ENCODE measurements at places on chromosomes 3 and 15.

GRCh38 chr3:39147711-39148434, 5.5 kb downstream of the CSRNP1 start:
- peak; percentile 63 for DNase-seq

DNA sequence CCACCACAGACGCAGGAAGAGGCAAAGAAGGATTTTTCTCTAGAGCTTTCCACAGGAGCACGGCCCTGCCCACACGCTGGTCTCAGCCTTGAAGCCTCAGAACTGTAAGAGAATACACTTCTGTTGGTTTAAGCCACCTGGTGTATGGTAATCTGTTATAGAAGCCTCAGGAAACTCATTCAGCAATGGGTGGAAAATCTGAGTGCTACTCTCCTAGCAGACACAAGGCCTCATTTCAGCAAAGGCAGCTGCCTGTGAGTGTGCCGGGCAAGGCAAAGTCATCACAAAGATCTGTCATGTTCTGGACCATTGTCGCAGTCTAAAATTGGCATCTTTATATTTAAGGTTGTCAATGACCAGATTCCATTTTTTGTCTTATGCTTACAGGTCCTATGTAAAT, 31.0 kb downstream of the ATP10A start:
- DNase-seq: no peak

- no peak for DNase-seq
Observed at GRCh38 chr15:97087006-97087741, 756.7 kb downstream of the NR2F2 start.

- DNase-seq: no peak
Observed at GRCh38 chr3:164451072-164451910, 627.0 kb downstream of the SI start.

DNA sequence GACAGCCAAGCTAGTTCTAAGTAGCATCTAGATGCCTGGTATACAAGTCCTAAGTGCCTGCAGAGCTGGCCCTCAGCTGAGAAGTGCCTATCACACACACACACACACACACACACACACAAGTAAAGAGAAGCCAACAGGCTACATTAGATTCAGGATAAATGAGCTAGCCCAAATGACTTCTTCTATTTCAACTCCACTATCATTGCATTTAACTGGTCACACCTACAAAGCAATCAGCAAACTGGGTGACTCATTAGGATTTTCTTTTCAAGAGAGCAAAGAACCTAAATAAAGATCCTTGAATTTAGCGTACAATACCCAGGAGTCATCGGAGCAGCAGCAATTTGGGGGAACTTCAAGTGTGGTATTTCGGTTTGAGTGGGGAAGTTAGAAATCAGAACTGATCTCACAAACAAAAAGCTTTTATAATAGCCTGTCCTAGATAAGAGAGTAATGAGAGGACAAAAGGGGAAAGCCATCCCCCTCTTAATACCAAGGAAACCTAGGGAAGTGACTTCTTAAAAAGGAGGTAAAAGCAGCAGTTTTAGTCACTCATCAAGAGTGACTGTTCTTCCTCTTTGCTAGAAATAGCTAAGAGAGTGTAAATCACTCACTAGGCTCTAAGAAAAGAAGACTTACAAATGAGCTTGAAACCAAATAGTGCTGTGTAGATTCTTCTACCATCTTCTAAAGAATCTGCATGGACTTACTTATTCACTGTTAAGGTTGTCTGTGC, 112.7 kb downstream of the TNIK start:
- no peak for DNase-seq

- no peak for DNase-seq
Observed at GRCh38 chr15:80059786-80060355, 395 bp downstream of the ZFAND6 start.

GRCh38 chr3:11198070-11198469, 43.8 kb downstream of the HRH1 start:
- DNase-seq: no peak

DNA sequence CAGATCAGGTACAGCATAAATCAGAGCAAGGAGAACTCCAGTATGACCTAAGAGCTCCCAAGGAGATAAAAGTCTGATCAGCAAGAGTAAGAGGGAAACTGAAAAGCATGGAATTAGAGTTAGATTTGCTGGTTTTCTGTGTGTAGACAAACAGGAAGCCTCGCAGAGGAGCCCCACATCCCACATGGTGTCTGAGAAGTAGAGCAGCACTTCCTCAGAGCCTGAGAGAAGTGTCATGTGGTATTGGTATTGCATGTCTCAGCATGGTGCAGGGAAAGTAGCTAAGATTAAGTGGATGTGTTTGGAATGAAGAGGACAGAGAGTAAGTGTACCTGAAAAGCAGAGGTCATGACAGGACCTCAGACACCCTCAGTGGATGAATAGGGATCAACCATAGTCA, 175.4 kb upstream of the GBE1 start:
- DNase-seq: no peak

DNA sequence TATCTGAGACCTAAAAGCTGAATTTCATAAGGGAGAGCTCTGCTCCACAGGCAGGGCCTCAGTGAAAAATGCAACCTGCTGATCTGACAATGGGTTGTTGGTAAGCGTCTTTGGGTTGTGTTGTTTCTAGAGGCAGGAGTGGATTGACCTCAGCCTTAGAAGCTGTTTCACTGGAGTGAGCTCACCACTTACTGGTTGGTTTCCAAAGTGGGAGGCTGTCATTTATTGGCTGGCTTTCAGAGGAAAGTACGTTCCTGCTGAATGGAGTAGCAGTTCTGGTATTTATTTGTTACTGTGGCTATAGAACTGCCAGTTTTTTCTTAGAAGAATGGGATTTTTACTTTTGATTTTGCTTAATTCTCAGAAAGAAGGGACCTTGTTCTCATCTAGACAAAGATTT, 29.3 kb upstream of the COL6A5 start:
- DNase-seq: no peak

DNA sequence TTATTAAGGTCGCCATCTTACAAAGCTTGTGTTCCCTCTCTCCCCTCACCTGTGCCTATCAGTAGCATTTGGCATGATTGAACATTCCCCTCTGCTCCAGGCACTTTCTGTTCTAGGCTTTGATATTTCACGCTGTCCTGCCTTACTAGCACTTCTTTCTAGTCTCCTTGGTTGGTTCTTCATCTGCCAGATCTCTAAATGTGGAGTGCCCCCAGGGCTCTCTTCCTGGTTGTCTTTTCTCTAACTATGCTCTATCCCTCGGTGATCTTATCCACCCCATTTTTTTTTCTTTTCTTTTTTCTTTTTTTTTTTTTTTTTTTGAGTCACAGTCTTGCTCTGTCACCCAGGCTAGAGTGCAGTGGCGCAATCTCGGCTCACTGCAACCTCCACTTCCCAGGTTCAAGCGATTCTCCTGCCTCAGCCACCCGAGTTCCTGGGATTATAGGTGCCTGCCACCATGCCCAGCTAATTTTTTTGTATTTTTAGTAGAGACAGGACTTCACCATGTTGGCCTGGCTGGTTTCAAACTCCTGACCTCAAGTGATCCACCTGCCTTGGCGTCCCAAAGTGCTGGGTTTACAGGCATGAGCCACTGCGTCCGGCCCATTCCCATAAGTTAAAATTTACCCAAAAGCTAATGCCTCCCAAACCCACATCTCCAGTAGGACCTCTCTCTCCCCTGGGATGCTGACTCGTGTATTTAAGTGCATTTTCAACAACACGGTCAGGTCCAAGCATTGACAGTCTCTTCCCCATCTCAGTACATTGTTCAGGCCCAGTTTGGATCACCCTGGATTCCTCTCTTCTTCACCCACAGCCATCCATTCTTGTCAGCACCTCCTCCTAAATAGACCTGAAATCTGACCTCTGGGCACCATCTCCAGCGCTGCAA, 5.2 kb downstream of the NUSAP1 start:
- no peak for DNase-seq

GRCh38 chr15:31150732-31151231, 49.3 kb upstream of the TRPM1 start:
- DNase-seq: no peak

DNA sequence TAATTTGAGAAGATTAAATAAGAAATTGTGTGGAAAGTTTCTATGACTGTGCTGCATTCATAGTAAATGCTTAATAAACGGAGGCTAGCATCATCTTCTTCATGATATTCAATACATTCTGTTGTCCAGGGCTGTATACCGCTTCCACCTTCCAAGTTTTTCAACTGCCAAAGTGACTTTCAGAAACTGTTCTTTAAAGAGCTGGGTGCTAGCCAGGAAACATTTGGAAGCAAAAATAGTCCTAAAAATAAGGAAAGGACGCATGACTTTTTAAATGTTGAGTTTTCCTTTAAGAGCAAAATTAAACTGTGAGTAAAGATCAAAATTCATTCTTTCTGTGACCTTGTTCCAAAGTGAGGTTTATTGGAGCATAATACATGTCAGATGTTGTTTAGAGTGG, 9.4 kb upstream of the ERC2 start:
- DNase-seq: no peak

DNA sequence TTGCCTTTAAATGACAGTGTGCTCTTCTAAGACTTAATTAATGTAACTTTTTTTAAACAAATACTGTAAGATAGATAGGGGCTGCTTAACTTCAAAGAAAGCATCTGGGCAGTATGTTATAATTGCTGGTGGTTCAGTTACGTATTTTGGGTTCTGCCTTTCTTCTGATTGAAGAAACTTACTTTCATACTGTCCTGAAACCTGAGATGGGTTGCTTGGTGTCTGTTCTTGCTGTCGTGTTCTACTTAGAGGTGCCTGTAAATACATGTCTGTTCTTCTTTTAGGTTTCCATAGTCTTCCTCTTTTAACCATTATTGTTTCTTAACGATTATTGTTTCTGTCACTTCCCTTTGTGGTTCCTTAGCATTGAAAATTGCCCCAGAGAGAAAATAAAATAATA, 297.7 kb upstream of the CHRM5 start:
- DNase-seq: no peak

- no peak for DNase-seq
Observed at GRCh38 chr3:127212231-127212630, 19.3 kb downstream of the PRR23E start.

GRCh38 chr3:193932576-193932975, 203.4 kb upstream of the HES1 start:
- no peak for DNase-seq

- peak; percentile 78 for DNase-seq
Observed at GRCh38 chr3:63864008-63864964, 619 bp downstream of the ATXN7 start.

- DNase-seq: no peak
Observed at GRCh38 chr3:186319945-186320344, 42.1 kb downstream of the DGKG start.

GRCh38 chr3:155753038-155753639, 8.3 kb upstream of the PLCH1 start:
- no peak for DNase-seq

DNA sequence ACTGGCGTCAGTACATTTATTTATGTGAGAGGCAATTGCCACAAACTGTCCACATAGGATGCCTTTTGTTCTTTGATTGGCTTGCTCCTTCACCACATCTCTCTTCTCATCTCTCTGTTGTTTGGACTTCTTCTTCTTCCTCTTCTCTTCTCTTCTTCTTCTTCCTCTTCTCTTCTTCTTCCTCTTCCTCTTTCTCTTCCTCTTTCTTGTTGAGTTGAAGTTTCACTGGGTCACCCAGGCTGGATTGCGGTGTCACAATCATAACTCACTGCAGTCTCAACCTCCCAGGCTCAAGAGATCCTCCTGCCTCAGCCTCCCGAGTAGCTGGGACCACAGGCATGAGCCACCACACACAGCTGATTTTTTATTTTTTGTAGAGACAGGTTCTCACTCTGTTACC, 67.7 kb upstream of the GSK3B start:
- DNase-seq: no peak

- DNase-seq: no peak
Observed at GRCh38 chr15:49154359-49154758, 1.0 kb downstream of the COPS2 start.

- DNase-seq: no peak
Observed at GRCh38 chr3:15538345-15538744, 16.8 kb upstream of the COLQ start.

GRCh38 chr15:53962646-53963561, 15.3 kb upstream of the UNC13C start:
- peak; percentile 51 for DNase-seq

DNA sequence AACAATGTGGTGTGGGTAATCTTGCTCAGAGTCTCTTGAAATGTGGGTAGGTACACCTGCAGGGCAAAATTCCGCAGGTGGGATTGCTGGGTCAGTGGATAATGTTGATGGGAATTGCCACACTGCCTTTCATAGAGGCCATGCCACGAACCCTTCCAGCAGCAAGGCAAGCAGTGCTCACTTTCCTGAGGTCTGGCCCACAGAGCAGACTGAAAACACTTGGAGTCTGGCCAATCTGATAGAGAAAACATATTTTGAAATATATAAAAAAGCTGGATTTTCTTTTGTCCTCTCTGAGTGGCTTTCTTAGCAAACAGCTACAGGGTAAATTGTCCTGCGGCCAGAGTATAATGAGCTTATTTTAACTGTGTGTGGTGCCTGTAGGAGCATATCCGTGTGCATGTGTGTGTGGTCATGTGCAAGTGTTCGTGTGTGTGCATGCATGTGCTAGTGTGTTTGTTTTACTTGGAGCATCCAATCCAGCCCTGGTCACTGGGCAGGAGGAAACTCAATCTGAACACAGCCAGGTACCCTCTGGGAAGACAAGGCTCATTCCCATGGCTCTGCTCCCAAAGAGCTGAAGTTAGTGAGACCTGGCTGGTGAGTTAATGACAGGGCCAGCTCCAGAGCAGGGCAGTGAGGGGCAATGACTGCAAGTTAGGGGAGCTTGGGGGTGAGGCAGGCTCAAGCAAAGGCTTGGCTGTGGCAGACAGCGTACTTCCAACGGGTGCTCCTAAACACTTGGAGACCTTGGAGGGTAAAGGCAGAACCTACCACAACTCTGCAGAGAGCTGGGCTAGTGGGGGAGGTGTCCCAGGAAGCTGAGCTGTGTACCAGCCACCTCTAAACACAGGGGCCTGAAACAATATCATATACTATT, 91.3 kb downstream of the PLXNA1 start:
- no peak for DNase-seq

DNA sequence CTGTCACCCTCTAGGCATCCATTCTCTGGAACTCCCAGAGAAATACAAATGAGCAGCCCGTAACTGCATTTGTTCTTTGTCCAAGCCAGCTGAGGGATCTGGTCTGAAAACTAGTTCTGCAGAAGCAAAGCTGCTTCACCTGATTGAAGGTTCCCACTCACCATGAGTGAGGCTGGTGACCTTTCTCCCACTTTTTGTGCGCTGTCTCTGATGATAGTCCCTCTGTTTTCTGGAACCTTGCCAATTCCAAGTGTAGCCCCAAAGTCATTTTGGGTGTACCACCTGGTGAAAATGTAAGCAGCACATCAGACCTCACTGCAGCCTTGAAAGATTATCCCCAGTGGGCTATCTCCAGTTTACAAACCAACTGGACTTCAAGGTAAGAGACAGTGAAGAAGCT, 39.4 kb upstream of the BFSP2 start:
- DNase-seq: no peak

DNA sequence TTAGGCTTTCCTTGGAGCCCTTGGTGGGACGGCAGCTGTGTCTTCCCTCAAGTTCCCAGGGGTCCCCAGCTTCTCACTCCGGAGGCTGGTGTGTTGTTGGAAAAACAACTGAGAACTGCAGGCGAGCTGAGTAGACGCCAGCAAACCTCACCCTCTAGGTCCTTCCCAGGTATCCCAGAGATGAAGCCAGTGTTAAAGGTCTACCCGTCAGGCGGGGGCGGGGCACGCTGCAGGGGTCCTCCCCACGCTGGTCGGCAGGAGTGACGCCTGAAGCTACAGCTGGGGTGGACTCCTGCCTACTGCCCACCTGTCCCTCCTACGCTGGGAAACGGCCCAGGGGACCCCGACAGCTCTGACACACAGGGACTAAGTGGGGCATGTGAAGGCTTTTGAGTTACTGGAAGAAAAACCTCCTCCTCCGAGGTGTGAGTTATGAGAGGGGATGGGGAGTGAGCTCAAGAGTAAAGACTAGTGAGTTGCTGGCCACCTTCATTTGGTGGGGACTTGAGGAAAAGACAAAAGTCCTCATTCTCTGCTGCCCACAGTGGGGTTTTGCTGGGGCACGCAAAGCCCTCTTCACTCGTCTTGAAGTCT, 32.2 kb upstream of the SNRPA1 start:
- no peak for DNase-seq
